ENCODE measurements at places on chromosomes 16 and 17.

DNA sequence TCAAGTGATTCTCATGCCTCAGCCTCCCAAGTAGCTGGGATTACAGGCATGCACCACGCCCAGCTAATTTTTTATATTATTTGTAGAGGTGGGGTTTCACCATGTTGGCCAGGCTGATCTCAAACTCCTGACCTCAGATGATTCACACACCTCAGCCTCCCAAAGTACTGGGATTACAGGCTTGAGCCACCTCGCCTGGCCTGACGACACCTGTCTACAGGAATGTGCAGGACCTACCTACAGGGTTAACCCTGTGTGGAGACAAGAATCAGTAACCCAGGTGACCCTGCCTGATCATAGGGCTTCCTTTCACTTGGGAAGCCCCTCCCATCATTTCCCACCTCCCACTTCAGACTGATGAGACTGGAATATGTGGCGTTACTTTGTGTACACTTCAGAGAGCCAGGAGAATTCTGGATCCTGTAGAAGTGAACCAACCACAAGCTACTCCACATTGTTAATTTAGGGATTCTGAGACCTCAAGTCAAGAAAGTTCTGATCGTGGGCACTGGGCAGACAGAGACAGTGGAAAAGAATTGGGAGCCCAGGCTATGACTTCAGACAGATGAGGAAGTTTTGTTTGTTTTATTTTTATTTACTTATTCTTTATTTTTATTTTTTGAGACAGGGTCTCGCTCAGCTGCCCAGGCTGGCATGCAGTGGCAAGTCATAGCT is 5.7 kb upstream of the MILR1 start:
- DNase-seq = no peak

DNA sequence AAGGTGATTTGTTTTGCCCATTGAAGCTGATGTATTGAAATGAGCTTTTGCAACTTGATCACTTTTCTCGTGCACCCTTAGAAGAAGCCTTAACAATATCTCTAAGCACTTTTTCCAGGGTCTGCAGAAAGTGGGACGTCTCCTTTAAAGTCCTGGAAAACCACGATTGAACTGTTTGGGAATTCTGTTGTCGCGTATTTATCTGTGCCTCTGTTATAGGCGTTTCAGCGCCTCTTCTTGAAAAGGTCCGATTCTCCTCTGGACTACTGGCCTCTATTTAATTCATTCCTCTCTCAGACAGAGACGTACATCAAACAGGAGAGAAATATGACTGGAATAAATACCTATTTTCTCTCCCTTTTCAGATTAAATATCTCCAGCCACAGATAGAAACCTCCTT is 262.4 kb upstream of the PSMD7 start:
- DNase-seq = no peak

- DNase-seq = no peak
Measured at GRCh38 chr16:57619606-57620334, 8.7 kb upstream of the ADGRG1 start.

- DNase-seq = no peak
Measured at GRCh38 chr17:7292729-7293128, 1.7 kb downstream of the YBX2 start.

- peak; percentile 61 for DNase-seq
Measured at GRCh38 chr16:87635541-87636049, 33.3 kb downstream of the JPH3 start.

DNA sequence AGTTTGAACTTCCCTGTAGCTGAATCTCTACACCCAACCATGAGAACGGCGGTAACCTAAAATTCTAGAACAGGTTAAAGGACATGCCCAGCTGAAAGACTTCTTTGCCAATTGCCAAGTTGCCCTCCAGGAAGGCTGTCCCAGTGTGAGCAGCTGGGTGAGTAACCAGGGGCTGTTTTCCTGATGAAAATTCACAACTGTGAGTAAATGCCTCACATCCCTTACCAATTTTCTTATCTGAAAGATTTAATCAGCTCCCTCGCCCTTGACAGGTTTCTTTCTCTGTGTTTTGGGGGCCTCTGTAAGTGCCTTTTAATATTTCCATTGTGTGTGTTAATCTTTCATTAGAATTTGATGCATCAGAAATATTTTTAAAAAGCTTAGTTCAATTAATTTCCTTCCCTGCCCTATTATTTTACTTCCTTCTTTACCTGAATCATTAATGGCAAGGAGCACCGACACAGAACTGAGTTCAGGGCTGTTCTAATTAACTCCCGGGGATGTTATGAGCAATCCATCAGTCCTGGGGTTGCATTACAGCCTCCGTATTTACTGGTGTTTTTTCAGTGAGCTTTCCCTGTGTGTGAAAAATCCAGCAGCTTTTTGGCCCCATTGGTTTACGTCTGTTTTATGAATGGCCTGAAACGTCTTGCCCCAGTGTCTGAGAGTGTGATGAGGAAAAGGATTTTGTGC is 152.9 kb downstream of the CLEC16A start:
- DNase-seq = no peak

- no peak for DNase-seq
Measured at GRCh38 chr16:57341062-57341440, 17.5 kb upstream of the CCL22 start.

DNA sequence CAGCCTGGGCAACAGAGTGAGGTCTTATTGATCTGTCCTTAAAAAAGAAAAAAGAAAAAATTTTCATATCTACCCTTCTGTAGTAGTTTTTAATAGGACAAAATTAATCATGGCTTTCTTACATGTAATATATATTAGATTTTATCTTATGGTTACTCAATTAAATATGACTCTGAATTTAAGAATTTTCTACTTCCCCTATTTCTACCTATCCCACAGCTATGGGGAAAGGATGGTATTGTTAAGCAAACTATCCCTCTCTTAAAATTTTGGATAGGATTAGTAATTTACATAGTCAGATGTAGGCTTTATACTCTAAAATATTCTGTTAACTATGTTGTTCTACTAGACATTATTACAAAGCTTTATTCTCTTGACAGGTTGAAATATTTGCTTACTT is 62.5 kb downstream of the NQO1 start:
- no peak for DNase-seq

GRCh38 chr16:27703121-27703520 is 153.2 kb downstream of the KATNIP start:
- no peak for DNase-seq

GRCh38 chr17:36127199-36127893 is 23.7 kb downstream of the CCL4 start:
- no peak for DNase-seq

GRCh38 chr17:58328195-58329034 is at the start of gene TSPOAP1:
TSPOAP1 (minus strand) TSS chr17:58328795; CDS start chr17:58327920, 875 bp downstream.
- peak; percentile 84 for DNase-seq

GRCh38 chr16:58011652-58012051 is 10.4 kb downstream of the USB1 start:
- DNase-seq = no peak

DNA sequence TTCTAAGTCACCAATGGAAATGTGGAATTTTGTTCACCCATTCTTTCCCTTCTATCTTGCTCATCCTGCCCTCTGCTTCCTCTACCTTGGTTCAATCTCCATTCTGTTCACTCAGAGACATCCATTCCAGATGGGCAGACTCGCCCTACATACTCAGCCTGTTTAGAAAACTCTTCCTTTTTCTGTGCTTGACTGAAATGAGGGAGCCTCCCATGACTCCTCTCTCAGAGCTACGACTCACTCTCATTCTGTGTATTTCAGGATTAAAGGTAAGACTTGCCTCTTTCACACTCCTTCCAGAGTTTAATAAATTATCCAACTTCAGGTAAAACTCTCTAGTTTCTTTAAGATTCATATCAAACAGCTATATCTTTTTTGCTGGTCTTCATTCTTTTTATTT is 182.8 kb downstream of the HS3ST3A1 start:
- DNase-seq = no peak
